ENCODE measurements at places on chromosomes 3 and 15.

DNA sequence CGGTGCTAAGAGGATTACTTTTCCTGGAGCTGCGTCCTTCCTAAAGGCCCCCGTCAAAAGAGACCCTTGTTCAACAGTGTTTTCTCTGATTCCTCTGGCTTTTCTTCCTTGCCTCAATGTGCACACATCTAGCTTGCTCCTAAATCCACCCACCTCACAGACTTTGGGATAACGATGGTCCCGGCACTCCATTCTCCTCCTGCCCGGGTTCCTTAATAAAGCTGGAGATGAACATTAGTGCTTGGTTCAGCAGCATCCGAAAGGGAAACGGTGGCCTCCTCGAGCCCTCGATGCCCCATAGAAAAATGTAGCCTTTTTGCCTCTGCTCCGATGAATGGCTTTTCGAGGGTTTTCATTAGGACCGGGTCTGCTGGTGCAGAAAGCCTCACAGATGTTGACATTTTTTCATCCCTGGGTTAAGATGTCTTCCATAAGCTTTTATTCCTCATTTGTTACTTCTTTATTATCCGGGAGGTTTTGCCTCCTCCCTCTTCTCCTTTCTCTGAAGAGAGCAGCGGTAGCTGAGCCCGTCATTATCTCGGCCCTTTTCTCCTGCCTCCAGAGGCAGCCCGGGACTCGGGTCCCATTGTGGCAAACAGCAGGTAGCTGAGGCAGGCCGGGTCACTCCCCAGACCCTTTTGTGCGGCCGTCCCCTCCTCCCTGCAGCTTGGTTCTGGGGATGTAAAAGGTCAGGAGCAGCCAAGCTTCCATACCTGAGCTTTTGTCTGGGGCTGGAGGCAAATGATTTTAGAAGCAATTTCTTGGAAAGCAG is 64.6 kb downstream of the CPN2 start:
- DNase-seq, result no peak

DNA sequence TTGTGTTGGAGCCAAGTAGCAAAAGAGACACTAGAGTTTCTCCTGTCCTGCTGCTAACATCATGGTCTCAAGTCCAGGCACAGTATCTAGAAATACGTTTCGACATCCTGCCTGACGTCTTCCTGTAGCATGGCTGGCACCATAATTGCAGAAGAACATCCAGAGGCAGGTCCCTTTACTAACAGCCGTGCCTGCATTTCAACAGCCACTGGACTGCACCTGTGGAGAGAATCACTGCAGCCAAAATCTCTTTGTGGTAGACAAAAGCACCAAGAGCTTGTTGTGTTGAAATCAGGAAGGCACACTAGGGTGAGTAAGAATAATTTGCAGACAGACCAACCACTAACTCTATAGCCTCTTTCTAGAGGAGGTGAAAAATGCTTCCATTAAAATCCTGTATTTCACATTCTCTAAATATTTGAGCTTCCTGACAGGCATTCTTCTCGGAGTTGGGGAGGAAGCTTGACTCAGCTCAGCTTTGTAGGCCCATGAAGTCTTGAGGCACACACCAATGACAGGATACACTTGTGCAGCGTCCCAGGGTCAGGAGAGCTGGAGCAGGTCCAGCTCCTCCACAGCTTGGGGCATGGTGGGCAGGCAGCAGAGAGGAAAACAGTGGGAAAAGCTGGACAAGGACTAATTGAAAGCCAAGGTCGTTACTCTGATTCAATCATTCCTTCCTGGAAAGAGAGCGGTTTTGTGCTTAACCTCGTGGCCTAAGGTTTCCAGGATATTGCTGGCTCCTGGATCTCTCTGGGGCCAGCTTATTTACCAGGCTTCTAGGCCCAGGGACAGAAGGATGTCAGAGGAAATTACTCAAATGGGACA is 244.9 kb downstream of the FAM43A start:
- DNase-seq, result no peak

DNA sequence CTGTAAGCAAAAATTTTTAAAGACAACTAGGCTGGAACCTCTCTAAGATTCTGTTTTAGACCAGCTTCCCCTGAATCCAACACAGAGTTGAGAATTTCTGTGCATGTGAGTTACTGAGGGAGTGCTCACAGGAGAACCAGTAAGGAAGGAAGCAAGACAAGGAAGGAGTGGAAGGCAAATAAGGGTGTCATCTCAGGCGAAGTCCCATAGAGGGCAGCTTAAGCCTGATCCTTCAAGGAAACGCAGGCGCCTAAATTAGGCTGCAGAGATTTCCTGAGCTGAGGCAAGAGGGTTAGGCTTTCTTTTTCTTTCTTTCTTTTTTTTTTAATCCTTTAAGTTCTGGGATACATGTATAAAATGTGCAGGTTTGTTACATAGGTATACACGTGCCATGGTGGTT is 36.2 kb upstream of the COL6A6 start:
- no peak for DNase-seq

DNA sequence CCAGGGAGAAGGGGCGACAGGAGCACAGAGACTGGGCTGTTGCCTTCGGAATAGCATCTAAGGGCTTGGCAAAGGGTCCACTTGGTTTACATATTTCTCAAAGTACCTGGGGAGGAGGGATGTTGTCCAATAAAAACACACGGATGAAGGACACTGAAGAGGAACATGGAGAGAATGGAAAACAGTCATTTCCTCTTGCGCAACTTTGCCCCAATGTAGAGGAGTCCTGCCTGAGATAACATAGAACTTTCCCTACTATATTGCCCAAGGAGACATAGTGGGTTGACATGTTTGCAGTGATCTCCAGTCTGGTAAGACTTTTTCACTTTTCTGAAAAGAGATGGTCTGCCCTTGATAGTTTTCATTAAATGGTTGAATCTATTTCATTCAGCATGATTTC is 468.8 kb upstream of the SUCLG2 start:
- no peak for DNase-seq

- DNase-seq, result no peak
These were observed 25.8 kb downstream of the CHRM5 start for GRCh38 chr15:33994005-33994615.

GRCh38 chr3:58175437-58176184 is 35.2 kb downstream of the DNASE1L3 start:
- DNase-seq, result no peak
